ENCODE measurements at places on chromosomes 7 and 10. TPM values are rescaled to one million over a fixed set of nuclear protein-coding genes. Genes with fewer than 3 reads are reported as not detected.

TMEM130 gene
- not detected for polyA plus RNA-seq

SHH gene
- polyA plus RNA-seq, result not detected

GHRHR gene
- not detected for polyA plus RNA-seq

FGL2 gene
- 0.55 TPM for polyA plus RNA-seq

ATRNL1 gene
- not detected for polyA plus RNA-seq

ASZ1 gene
- not detected for polyA plus RNA-seq

GTF2IRD1 gene
- not detected for polyA plus RNA-seq

HTR5A gene
- polyA plus RNA-seq, result not detected

TEX36 gene
- not detected for polyA plus RNA-seq

KIAA1549 gene
- not detected for polyA plus RNA-seq

CELF2 gene
- 101 TPM for polyA plus RNA-seq

NIPSNAP2 gene
- polyA plus RNA-seq, result 40.3 TPM

C10orf67 gene
- not detected for polyA plus RNA-seq

SHTN1 gene
- polyA plus RNA-seq, result not detected

DGKI gene
- polyA plus RNA-seq, result 0.01 TPM

ANKRD1 gene
- not detected for polyA plus RNA-seq

MSMB gene
- polyA plus RNA-seq, result not detected

CABCOCO1 gene
- polyA plus RNA-seq, result not detected

INHBA gene
- not detected for polyA plus RNA-seq

CRPPA gene
- 0.69 TPM for polyA plus RNA-seq

ITGA8 gene
- polyA plus RNA-seq, result not detected

TUBB8 gene
- not detected for polyA plus RNA-seq

TAS2R5 gene
- not detected for polyA plus RNA-seq

LRRC4 gene
- polyA plus RNA-seq, result not detected

CCSER2 gene
- 72.9 TPM for polyA plus RNA-seq

PNLIPRP2 gene
- not detected for polyA plus RNA-seq

ANKMY2 gene
- polyA plus RNA-seq, result 13.6 TPM

RHOBTB1 gene
- polyA plus RNA-seq, result not detected

PSD gene
- 4.9 TPM for polyA plus RNA-seq

HOXA4 gene
- polyA plus RNA-seq, result 0.38 TPM

SFMBT2 gene
- 2.2 TPM for polyA plus RNA-seq

KIAA1217 gene
- not detected for polyA plus RNA-seq

NPC1L1 gene
- not detected for polyA plus RNA-seq
